NCI-H446 treated with DMSO at 0.1 percent for 48 hours (cell line): ENCODE measurements at places on chromosomes 2 and 18.

GRCh38 chr2:205139822-205140463 is 542.4 kb upstream of the NRP2 start:
- no peak for DNase-seq

DNA sequence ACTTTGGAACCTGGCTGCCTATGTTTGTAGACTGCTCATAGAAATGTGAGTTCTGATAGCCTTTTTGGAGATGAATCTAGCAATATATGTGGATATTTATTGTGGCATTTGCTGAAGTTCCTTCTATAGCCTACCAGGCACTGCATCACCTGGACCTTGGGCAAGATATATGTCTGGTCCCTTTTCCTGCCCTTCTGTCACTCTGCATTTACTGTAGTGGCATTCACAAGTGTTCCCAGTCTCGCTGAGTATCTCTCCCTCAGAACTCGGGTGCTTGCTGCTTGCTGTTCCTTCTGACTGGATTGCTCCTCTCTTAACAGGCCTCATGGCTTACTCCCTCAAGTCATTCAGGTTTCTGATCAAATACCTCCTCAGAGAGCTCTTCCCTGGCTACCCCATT is 145.0 kb downstream of the UBE2E3 start:
- DNase-seq = no peak

DNA sequence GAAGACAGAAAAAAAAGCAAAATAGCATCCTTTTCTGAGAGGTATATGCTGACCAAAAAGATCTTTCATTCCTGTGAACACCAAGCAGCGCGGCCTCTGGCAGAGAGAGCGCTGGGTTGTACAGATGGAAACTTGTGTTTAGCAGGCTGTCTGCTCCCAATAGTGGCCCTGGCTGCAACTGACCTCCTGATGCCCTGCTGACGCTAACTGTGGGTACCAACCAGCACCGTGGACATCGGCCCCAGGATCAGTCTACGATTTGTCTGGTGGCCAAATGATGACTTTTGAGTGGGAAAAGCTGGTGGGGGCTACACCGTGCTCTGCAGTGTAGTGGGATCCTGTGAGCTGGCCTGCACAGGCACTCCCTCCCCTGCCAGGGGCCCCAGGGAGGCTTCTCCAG is 15.7 kb downstream of the COA5 start:
- DNase-seq = no peak

DNA sequence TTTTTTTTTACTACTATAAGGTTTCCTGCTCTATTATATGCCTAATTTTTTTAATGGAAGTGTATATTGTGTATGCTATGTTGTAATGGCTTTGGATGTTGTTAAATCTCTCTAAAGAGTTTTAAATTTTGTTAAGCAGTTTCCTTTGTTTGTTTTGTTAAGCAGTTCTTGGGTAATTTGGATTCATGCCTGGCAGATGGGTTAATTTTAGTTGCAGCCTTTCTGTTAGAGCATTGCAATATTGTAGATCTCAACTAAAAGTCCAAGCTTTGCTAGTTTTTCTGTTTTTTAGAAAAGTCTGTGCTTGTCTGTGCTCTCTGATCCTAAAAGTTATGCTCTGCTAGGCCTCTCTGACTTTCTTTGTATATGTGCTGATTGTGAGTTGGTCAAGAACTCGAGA is 1229.0 kb upstream of the NRXN1 start:
- DNase-seq = no peak

GRCh38 chr2:8761529-8762164 is 75.8 kb downstream of the KIDINS220 start:
- DNase-seq = peak; percentile 42

DNA sequence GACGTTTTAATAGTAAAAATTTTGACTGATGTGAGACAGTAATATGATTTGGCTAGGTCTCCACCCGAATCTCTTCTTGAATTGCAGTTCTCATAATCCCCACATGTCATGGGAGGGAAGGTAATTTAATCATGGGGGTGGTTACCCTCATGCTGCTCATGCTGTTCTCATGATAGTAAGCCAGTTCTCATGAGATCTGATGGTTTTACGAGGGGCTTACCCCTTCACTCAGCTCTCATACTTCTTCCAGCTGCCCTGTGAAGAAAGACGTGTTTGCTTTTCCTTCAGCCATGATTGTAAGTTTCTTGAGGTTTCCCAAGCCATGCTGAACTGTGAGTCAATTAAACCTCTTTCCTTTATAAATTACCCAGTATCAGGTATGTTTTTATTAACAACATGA is 327.0 kb upstream of the CDH7 start:
- no peak for DNase-seq
